ENCODE measurements at places on chromosomes 2 and 18.

DNA sequence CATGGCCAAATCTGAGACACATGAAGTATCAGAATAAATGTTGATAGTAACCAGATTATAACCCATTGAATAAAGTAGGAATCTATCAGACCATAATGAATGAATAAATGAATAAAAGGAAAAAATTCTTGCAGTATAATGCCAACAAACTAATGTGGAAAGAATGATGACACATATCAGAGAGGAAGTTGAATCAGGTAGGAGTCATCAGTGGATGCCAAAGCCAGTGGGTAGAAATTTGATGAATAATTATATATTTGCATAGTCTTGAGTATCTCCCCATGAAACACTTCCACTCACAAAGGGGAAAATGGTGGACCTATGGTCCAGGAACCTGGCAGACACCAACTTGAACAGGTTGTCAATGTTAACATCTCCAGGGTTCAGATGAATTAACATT is 68.6 kb downstream of the GALNT3 start:
- no peak for DNase-seq

GRCh38 chr18:76472829-76473228 is 22.2 kb downstream of the ZNF516 start:
- no peak for DNase-seq

- no peak for DNase-seq
Observed at GRCh38 chr2:10097352-10098148, 17.3 kb upstream of the CYS1 start.

DNA sequence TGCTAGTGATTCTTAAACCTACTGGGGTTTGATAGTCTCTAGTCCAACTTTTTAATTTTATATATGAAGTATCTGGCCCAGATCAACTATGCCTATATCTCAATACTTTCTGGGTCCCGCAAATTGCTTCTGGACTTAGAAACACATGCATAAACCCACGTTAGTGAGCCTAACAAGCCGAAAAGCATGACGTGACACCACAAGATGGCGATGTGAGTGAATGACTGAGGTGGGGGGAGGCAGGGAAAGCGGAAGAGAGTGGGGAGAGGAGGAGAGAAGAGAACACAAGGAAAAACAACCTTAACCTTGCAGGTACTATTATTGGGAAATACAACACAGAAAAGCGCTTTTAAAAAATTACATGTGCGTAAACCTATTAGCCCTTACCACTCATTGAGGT is 13.8 kb downstream of the PDIA6 start:
- DNase-seq: no peak

DNA sequence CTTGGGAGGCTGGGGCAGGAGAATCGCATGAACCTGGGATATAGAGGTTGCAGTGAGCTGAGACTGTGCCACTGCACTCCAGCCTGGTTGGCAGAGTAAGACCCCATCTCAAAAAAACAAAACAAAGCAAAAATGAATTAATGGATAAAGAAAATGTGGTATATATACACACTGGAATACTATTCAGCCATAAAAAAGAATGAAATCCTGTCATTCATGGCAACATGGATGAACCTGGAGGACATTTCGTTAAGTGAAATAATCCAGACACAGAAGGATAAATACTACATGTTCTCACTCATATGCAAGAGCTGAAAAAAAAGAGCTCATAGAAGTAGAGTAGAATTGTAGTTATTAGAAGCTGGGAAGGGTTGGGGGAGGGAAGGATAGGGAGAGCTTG is 80.8 kb downstream of the RAB31 start:
- no peak for DNase-seq

DNA sequence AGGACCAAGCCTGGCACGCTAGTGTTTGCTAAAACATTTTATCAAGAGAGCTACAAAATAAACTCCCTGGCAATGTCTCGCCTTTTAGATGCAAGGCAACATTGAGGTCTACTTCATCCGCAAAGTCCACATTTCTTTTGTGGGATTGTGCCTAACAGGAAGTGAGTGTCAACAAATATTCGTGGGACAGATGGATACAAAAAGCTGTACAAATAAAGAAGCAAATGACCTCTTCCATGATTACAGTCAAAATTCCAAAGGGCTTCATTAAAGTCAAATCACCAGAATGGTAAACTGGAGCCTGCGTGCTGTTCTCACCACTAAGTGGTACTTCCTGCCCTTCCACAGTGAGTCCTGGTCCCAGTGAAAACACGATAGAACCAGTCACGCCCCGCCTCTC is 40.4 kb downstream of the L3MBTL4 start:
- DNase-seq: no peak

- DNase-seq: no peak
Observed at GRCh38 chr2:237122214-237122666, 36.6 kb downstream of the COPS8 start.

DNA sequence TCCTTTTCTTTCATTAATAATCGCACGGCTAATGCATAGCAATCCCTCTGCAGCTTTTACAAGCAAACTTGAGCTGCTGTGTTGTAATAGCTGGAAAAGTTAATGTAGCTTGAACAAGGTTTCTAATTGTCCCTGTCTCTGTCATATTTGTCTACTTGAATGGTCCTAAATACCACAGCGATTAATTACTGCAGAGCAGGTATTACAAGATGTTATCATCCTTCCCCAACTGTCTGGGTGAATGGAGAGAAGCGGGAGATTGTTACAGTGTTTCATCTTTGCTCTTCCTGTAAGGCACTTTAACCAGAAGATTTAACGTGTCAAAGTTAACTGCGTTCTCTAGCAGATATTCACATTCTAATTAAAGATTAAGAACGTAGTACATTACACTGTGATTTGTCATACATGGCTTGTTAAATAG is 422.2 kb upstream of the POU3F3 start:
- DNase-seq: no peak

GRCh38 chr2:113116100-113116958 is 11.1 kb upstream of the IL1RN start:
- no peak for DNase-seq

All from stimulated activated CD8-positive, alpha-beta memory T cell treated with anti-CD3 and anti-CD28 coated beads, Interleukin-4, amount 100 ng/mL, for 1 hour (primary cell).